Astrocyte of the hippocampus (primary cell): ENCODE measurements at places on chromosomes 16 and 17.

- DNase-seq = no peak
Observed at GRCh38 chr17:80481284-80482057, 5.1 kb upstream of the NPTX1 start.

DNA sequence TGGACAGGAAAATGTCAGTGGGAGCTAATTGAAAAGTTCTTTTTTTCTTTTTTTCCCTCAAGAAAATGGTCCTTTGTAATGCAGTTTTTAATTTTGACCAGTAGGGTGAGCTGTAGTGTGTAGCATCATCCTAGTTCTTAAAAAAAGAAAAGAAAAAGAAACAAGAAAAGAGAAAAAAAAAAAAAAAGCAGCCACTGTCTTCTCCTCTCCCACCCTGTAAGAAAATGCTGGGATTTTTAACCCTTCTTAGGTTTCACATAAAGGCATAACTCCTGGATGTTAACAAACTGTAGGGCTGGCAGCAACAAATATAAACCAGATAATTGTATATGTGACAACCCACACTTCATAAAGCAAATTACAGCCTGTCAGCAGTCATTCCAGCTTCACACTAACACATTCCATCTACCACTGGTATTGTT, 78.1 kb downstream of the SKAP1 start:
- DNase-seq = peak; percentile 66

GRCh38 chr17:17742688-17743390, 61.6 kb downstream of the RAI1 start:
- no peak for DNase-seq

- no peak for DNase-seq
Observed at GRCh38 chr16:28924399-28924761, 658 bp downstream of the RABEP2 start.

- peak; percentile 16 for DNase-seq
Observed at GRCh38 chr17:61404913-61405685, 5.5 kb downstream of the TBX2 start.

- DNase-seq = no peak
Observed at GRCh38 chr17:21394265-21394664, 18.1 kb downstream of the KCNJ12 start.

- no peak for DNase-seq
Observed at GRCh38 chr17:71935341-71935740, 185.5 kb upstream of the SOX9 start.

DNA sequence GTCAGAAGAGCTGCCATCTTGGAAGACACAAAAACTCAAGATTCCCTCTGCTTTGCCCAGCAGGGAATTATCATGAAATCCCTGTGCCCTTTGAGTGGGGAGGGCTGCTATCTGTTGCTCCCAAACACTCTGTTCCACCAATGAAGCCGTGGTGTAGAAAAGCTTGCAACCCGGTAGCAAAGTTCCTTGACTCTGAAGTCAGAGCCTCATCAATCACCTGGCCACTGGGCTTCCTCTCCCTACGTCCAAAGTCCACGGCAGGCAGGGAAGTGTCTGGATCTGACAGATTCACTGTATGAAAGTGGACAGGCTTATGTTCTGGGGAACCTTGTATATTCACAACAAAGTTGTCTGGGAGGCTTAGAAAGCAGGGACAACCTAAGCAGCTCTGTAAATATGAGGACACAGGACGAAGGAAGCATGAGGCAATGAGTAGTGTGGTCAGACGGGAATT, 343.3 kb downstream of the SLC39A11 start:
- no peak for DNase-seq

DNA sequence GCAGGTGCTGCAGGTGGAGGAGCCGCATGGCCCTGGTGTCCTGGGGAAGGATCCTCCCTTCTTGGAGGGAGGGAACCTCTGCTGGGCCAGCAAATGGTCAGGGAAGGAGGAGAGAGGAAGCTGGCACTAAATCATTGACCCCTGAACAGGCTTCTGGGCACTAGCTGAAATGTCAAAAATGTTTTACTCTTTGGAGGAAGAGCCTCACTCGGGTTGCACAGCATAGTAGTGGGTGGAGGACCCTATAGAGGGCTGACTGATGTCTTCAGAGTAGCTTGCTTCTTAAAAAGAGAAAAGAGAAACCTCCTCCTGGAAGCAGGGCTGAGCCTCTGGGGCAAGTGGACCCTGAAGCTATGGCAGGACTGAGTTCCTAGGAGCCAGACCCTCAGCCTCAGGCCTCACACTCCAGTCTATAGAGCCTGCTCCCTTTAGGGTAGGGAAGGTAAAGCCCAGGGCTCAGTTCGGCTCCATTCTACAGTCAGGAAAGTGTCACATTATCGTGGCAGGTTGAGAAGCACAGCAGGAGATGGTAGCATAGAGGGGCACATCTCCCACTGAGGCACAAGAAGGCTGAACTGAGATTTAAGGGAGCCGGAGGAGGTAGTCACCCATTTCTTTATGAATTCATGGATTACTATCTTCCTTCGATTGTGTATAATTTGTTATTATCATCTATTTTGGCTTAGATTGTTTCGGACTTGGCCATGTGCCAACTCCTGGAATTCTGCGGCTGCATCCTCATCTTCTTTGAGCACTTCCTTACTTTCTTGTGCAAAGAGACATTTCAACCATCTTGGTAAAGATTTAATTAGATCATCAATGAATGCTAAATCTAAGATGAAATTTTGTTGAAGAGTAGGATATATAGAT, 7.3 kb upstream of the CUEDC1 start:
- no peak for DNase-seq

- peak; percentile 84 for DNase-seq
Observed at GRCh38 chr17:68435876-68436842, 21.1 kb downstream of the WIPI1 start.

- no peak for DNase-seq
Observed at GRCh38 chr17:29177871-29178749, 2.1 kb downstream of the MYO18A start.

DNA sequence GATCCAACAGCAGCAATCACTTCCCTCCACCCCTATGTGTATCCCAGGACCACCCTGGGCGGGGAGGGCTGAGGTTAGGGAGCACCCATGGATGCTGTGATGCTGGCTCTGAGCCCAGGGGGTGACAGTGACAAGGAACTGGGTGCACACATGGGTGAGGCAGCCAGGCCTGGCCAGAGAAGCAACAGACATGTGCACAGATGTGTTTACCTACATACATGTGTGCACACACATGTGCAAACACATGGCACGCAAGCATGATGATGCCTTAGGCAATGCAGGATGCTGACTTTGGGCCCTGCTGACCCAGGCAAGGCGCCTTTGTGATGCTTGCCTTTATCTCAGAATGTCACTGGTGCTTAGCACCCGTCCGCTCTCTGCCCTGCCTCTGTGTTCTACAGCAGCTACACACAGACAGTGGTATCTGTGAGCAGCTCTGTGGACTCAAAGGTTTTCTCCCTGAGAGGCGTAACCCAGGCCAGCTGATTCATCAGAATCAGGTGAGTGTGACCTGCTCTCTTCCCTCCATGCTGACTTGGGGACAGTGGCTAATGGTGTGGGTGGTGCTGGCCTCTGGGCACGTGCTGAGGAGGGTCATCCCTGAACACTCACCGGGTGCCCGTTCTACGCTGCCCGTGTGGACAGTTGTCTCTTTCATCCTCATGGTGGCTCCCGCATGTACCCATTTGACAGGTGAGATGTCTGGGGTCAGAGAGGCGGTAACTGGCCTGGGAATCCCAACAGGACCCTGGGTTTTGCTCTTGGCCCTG, 38.5 kb upstream of the KSR1 start:
- DNase-seq = no peak

DNA sequence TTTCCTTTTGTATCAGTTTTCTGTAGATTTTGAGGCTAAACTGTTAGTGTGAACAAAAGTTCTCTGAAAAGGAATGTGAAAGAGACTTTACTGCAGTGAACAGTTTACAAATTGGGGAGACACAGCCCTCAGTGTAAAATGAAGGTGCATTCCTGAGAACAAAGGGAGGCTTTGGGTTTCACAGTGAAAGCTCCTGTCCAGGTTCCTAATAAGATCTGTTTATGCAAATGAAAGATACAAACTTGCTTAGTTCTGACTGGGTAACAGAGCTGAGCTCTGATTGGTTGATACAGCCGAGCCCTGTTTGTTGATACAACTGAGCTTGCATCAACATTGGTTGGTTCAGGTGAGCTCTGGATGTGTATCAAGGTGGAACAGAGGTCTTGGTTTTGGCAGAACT, 8.3 kb upstream of the CDRT15 start:
- DNase-seq = no peak

DNA sequence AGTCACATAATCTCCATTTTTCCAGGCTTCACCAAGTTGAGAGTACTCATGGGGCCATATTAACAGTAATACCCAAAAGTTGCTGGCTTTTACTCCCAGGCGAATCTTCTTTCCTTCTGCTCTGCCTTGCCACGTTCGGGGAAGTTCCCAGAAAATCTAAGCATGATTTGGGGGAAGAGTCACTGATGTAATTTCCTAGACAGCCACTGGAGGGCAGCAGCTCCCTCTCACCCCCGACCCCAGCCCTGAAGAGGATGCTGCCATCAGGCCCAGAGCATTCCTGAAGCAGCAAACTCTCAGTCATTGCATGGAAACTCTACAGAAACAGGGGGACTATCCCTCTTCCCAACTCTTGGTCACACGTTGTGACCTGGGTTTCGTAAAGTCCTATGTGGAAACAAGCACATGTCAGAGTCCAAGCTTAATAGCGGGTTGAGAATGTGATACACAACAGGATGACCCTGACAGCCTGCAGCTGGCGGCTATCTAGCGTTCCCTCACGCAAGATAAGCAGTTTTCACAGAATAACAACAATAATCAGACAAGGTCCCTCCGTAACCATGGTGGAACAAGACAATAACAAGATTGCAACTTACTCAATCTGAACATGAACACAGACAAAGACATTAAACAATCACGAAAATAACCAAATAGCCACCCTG, 43.8 kb upstream of the DHX40 start:
- DNase-seq = peak; percentile 75

GRCh38 chr17:30552994-30553566, 75.9 kb downstream of the GOSR1 start:
- DNase-seq = no peak

DNA sequence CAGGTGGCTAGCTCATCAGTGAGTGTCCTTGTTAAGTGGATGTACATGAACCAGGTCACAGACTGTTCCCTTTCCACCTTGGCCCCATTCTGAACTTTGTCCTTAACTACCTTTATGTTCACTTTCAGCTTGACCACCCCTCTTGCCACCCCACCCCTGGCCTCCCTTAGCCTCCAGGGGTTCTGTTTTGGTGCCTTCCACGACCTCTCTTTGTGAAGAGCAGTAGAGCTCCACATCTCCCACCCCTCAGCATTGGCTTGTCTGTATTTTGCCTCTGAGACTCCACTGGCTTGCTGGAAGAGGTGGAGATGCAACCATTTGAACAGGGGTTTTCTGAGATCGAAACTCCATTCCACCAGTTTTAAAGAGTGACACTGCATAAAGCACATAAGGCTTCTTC, 123.5 kb downstream of the RGS9 start:
- DNase-seq = no peak

- DNase-seq = no peak
Observed at GRCh38 chr17:60169921-60170817, 20.4 kb downstream of the CA4 start.

- DNase-seq = peak; percentile 42
Observed at GRCh38 chr17:60631119-60631518, 31.1 kb downstream of the PPM1D start.

DNA sequence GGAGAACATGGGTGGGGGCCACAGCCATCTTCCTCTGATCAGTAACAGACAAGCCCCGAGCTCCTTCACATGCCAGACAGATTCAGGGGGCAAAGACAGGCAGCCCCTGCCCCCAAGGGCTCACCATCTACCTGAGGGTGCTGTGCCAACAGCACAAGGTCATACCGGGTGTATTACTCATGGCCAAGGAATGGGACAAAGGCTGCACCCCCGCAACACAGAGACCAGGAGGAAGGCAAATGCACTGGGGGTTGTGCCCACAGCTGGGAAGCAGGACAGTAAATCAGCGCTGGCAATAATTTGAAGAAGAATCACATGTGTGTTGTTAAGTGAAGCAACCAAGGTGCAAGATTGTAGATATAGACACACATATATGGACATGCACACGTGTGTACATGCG, 137.1 kb downstream of the C16orf95 start:
- DNase-seq = peak; percentile 38

- DNase-seq = no peak
Observed at GRCh38 chr16:54455030-54455725, 168.6 kb upstream of the IRX3 start.

DNA sequence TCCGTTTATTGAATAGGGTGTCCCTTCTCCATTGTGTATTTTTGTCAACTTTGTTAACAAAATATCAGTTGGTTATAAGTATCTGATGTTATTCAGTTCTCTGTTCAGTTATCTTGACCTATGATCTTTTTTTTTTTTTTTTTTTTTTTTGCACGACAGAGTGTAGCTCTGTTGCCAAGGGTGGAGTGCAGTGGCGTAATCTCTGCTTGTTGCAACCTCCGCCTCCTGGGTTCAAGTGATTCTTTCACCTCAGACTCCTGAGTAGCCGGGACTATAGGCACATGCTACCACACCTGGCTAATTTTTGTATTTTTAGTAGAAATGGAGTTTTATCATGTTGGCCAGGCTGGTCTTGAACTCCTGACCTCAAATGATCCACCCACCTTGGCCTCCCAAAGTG, 215.8 kb downstream of the BCAS3 start:
- no peak for DNase-seq

GRCh38 chr17:30234964-30235363, 533 bp downstream of the SLC6A4 start:
- DNase-seq = peak; percentile 12

DNA sequence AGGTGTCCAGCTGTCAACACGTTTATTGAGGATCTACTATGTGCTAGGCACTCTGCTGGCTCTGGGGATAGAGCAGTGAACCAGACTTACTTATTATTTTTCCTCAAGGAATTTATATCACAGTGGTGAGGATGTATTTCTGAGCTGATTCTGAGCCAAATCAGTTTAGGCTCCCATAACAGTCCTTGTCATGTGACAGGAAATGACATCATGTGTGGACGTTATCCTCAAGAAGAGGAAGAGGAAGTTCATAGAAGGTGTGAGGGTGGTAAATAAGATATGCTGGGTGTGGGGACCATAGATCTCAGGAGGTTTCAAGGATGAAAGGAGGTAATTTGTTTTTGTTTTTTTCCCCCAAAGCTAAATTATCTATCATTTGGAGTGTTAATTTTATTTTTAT, 873.5 kb upstream of the EEF2KMT start:
- DNase-seq = no peak

DNA sequence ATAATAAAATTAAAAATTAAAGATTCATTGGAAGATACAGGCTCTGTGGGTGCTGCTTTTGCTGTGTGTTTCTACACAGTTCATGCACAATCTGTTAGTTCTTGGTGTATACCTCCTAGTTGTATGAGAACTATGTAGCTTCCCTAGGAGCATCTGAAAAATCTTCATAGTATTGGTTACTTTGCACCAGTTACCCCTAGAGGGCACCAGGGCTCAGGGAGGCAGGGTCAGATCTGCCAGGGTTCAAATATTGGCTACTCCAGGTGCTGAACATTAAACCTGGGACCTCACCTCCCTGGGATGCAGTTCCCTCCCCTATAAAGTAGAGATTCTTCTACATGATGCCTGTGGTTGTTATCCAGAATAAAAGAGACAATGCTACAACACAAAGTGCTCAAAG, 583.0 kb upstream of the CDH11 start:
- DNase-seq = no peak

GRCh38 chr17:52155301-52155700, 3.2 kb downstream of the CA10 start:
- no peak for DNase-seq

GRCh38 chr16:87648236-87648635, 45.9 kb downstream of the JPH3 start:
- no peak for DNase-seq
